Stomach (tissue), 19 donors: ENCODE measurements at places on chromosomes 3 and 15. TPM values are rescaled to one million over a fixed set of nuclear protein-coding genes. Genes with fewer than 3 reads are reported as not detected.
A peak's percentile ranks its signal among the peaks of the same experiment; 100 is the strongest.

Gene ANKUB1
- polyA plus RNA-seq, result not detected

Gene SOX14
- polyA plus RNA-seq, result not detected

Gene RARRES1
- polyA plus RNA-seq, result 7.5 TPM

Gene ZBBX
- polyA plus RNA-seq, result not detected

- no peak overlapping the region for H3K4me3 ChIP-seq
- H3K27me3 ChIP-seq, result no peaks in the 10 kb centered on the region
- no peaks in the 10 kb centered on the region for H3K4me1 ChIP-seq
- DNase-seq, result no peak
- H3K27ac ChIP-seq, result no peak overlapping the region
Observed at GRCh38 chr15:40493089-40493840, 22.5 kb downstream of the CHST14 start.

GRCh38 chr15:68667800-68668625 lies 89.2 kb downstream of the CORO2B start:
- no peak for DNase-seq
- H3K36me3 ChIP-seq, result no peaks in the 10 kb centered on the region
- no peak overlapping the region for H3K4me3 ChIP-seq
- no peaks in the 10 kb centered on the region for H3K4me1 ChIP-seq

DNA sequence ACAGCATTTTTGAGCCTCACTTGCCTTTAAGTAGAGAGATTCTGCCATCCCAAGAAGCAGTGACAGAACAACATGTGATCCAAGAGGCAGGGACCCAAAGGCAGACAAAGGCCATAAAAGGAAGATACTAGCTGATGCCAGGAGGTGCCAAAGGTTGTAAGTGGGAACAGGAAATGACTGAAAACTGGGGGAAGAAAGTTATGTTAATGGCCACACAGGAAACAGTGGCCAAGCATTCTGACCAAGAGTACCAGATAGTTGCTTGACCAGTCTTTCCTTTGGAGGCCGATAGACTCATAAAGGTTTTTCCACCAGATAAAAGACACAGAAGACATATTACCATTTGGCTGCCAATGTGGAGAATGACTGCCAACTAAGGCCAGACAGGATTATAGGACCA lies 274.5 kb upstream of the PEX5L start:
- H3K27ac ChIP-seq, result no peak overlapping the region
- H3K27me3 ChIP-seq, result no peaks in the 10 kb centered on the region
- H3K4me1 ChIP-seq, result no peaks in the 10 kb centered on the region
- DNase-seq, result no peak
- H3K36me3 ChIP-seq, result no peaks in the 10 kb centered on the region
- no peak overlapping the region for H3K4me3 ChIP-seq

DNA sequence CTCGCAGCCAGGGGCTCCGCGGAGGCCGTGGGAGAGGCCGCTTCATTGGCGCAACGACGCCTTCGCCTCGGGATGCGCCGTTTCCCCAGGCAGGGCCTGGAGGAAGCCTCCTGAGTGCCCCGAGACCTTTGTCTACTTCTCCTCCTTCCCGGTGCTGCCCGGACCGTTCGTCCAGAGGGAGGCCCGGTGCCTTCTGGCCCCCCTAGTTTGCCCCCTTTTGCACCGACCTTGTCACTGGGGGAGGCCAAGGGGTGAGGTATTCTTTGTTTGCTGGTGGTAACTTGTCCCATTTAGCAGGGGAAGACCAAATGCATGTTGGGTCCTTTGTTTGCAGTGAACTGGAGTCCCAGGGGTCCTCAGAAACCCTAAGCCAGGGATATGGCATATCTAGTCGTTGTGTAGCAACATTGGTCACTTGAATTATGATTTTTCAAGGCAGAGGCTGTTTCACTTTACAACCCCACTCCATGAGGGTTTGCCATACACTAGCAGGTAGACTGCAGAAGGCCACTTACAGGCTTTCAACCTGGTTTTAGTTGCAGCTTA lies 615 bp downstream of the DHX30 start:
- peak overlapping the region; percentile 79 for H3K4me3 ChIP-seq
- H3K4me1 ChIP-seq, result peaks cover 19% of the 10 kb centered on the region
- no peak for DNase-seq
- H3K36me3 ChIP-seq, result peaks cover 21% of the 10 kb centered on the region

- H3K27ac ChIP-seq, result no peak overlapping the region
- no peak overlapping the region for H3K4me3 ChIP-seq
- H3K4me1 ChIP-seq, result no peaks in the 10 kb centered on the region
- DNase-seq, result peak; percentile 71
- no peaks in the 10 kb centered on the region for H3K27me3 ChIP-seq
Observed at GRCh38 chr15:96893159-96893906, 562.8 kb downstream of the NR2F2 start.

DNA sequence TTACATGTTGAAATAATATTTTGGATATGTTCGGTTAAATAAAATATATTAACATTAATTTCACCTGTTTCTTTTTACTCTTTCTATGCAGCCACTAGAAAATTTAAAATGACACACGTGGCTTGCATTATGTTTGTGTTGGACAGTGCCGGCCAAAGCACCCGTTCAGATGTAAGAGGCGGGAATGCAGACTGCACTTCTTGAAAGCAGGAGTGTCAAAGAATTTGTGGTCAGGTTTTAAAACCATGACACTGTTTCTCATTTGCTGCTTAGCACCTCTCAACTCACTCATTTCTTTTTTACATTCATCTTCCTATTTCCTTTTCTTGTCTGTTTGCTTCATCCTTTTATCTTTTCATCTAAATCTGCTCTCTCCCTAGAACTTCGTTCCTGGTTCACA lies 35.3 kb upstream of the MINAR1 start:
- no peak overlapping the region for H3K27ac ChIP-seq
- H3K36me3 ChIP-seq, result no peaks in the 10 kb centered on the region
- no peaks in the 10 kb centered on the region for H3K27me3 ChIP-seq
- H3K4me1 ChIP-seq, result peaks cover 6% of the 10 kb centered on the region
- DNase-seq, result no peak

- peaks cover 28% of the 10 kb centered on the region for H3K4me1 ChIP-seq
- H3K27me3 ChIP-seq, result no peaks in the 10 kb centered on the region
- H3K36me3 ChIP-seq, result peaks cover 32% of the 10 kb centered on the region
- no peak for DNase-seq
Observed at GRCh38 chr3:71016178-71016845, 567.2 kb downstream of the FOXP1 start.
